ENCODE measurements at places on chromosomes 11 and 22.
A peak's percentile ranks its signal among the peaks of the same experiment; 100 is the strongest.

DNA sequence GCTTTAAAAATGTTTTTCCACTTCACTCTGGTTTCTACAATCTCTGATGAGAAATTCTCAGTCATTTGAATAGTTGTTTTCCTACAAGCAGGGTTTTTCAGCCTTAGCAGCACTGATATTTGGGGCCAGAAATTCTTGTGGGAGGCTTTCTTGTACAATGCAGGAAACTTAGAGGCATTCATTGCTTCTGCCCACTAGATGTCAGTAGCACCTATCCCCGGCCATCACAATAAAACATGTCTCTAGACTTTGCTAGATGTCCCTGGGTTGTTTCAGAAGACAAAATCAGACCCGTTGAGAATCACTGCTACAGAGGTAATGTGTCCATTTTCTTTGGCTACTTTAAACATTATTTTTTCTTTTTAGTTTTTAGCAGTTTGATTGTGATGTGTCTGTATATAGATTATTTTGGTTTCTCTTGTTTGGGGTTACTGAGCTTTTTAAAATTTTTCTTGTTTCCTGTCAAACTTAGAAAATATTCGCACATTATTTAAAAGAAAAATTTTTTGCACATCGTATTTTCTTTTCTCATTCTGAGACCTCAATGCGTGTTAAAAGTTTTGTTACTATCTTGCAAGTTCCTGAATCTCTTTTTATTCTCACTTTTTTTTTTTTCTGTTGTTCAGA lies 60.8 kb upstream of the CCDC179 start:
- no peaks in the 10 kb centered on the region for H3K36me3 ChIP-seq
- DNase-seq = peak; percentile 8
- H3K27ac ChIP-seq = no peak overlapping the region

DNA sequence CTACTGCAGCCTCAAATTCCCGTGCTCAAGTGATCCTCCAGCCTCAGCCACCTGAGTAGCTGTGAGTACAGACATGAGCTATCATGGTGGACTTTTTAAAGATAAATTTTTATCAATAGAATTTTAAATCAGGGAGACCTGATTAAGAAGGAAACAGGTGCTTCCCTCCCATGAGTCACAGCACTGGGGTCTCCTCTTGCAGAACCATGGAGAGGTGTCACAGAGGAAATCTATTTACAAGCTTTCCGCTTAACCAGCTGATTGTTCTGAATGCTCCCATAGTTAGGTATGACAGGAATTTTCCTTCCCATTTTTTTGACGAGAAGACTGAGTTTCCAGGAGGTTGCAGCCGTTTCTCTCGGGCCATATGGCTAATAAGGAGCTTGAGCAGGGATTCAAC lies 516.1 kb downstream of the MIAT start:
- no peak for DNase-seq
- no peaks in the 10 kb centered on the region for H3K4me1 ChIP-seq
- H3K27me3 ChIP-seq = no peaks in the 10 kb centered on the region

DNA sequence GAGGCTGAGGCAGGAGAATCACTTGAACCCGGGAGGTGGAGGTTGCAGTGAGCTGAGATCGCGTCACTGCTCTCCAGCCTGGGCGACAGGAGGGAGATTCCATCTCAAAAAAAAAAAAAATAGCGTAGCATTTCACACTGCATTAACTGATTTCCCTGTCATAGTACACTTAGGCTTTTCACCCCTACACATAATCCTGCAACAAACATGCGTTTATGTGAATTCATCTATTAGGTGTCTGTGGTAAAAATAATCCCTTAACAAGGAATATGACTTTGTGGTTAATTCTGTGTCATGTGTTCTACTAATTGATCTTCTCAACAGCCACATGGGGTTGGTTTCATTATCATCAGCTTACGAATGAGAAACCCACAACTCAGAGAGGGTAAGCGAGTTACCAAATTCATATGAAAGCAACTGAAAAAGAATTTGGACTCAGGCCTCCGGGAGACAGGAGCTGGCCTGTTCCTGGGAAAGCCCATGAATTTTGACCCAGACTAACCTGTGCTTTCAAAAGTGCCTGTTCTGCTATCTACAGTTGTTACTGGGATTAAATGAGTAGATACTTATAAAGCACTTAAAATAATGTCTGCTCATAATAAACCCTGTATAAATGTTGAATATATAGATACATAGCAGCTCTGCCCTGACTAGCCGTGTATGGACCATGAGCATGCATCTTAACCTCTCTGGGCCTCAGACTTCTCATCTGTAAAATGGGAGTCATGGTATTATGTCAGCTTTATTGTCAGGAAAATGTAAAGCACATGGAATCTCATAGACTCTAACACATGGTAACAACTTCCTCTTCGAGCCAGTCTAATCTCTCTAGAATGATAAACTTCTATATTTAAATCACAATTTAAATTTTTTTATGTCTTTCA lies 36.6 kb downstream of the KCNJ1 start:
- H3K27me3 ChIP-seq = no peaks in the 10 kb centered on the region
- H3K4me1 ChIP-seq = peaks cover 57% of the 10 kb centered on the region
- H3K27ac ChIP-seq = peak overlapping the region; percentile 78
- H3K36me3 ChIP-seq = no peaks in the 10 kb centered on the region
- H3K4me3 ChIP-seq = peak overlapping the region; percentile 26
- peak; percentile 38 for DNase-seq

DNA sequence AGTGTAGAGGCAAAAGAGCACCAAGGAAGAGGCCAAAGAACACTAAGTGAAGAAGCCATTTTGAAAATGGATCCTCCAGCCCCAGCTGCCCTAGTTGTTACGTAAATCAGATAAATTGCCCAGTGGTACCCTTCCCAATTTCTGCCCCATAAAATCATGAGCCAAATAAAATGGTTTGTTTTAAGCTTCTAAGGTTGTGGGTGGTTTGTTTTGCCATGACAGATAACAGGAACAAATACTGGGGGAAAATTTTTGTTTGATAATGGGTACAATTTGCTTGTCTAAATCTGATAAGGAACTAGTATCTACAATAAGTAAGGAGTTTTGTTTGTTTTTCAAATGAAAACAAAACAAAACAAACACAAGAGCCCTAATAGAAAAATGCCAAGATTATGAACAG lies 30.6 kb upstream of the HSD17B12 start:
- no peaks in the 10 kb centered on the region for H3K36me3 ChIP-seq
- H3K27ac ChIP-seq = no peak overlapping the region
- no peak overlapping the region for H3K4me3 ChIP-seq
- no peak for DNase-seq
- H3K4me1 ChIP-seq = peaks cover 2% of the 10 kb centered on the region
- H3K27me3 ChIP-seq = no peaks in the 10 kb centered on the region

- H3K27me3 ChIP-seq = no peaks in the 10 kb centered on the region
- H3K27ac ChIP-seq = peak within 1 kb of the TSS; percentile 92
- H3K36me3 ChIP-seq = peaks cover 32% of the 10 kb centered on the region
- H3K4me1 ChIP-seq = peaks cover 29% of the 10 kb centered on the region
Observed at GRCh38 chr22:50507421-50507990, at the start of gene LMF2. Gene LMF2, minus strand, starts transcription at chr22:50507702. Its CDS starts 27 bp downstream, at chr22:50507675.

DNA sequence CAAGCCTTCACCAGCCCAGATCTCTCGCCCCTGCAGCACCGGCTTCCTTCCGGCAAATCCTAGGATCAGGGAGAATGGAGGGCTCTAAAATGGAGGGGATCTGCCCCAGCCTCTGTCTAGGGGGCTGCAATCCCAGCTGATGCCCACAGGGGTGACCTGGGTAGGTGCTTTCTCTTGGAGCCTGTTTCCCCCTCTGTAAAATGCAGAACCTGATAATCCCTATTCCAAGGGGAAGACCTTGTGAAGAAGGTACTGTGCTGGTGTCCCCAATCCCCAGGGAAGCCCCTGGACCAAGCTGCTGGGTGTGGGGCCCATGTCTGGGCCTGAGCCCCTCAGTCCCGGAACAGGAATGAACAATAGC lies 2.8 kb downstream of the EMID1 start:
- no peaks in the 10 kb centered on the region for H3K36me3 ChIP-seq
- no peak overlapping the region for H3K4me3 ChIP-seq
- peaks cover 30% of the 10 kb centered on the region for H3K4me1 ChIP-seq
- no peak for DNase-seq
- H3K27ac ChIP-seq = no peak overlapping the region

- peaks cover 3% of the 10 kb centered on the region for H3K27me3 ChIP-seq
- no peak for DNase-seq
- H3K36me3 ChIP-seq = no peaks in the 10 kb centered on the region
- H3K4me1 ChIP-seq = no peaks in the 10 kb centered on the region
- no peak overlapping the region for H3K27ac ChIP-seq
- H3K4me3 ChIP-seq = no peak overlapping the region
Observed at GRCh38 chr11:128914216-128915148, 23.3 kb downstream of the KCNJ5 start.

- no peaks in the 10 kb centered on the region for H3K4me1 ChIP-seq
- DNase-seq = no peak
- H3K27ac ChIP-seq = no peak overlapping the region
- no peak overlapping the region for H3K4me3 ChIP-seq
- H3K36me3 ChIP-seq = no peaks in the 10 kb centered on the region
- peaks cover 2% of the 10 kb centered on the region for H3K27me3 ChIP-seq
Observed at GRCh38 chr11:114796954-114797721, 118.8 kb downstream of the NXPE2 start.

DNA sequence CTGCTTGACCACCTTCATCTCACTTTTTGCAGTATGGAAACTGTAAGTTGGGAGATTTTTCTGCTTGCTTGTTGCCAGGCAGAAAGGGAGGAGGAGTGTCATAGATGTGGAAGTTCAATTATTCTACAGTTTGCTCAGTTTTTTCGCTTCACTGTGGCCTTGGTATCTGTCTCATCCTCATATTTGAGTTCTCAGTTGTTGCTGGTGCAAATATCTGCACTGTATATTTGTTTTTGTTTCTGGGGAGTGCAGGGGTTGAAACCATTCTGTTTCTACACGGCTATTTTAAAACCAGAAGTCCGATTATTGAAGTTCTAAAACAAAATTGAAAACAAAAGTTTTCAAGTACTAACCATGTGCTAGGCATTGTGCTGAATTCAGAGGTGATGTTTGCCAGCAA lies 153.4 kb downstream of the JRKL start:
- H3K27ac ChIP-seq = no peak overlapping the region
- H3K27me3 ChIP-seq = no peaks in the 10 kb centered on the region
- DNase-seq = no peak
- no peaks in the 10 kb centered on the region for H3K4me1 ChIP-seq

DNA sequence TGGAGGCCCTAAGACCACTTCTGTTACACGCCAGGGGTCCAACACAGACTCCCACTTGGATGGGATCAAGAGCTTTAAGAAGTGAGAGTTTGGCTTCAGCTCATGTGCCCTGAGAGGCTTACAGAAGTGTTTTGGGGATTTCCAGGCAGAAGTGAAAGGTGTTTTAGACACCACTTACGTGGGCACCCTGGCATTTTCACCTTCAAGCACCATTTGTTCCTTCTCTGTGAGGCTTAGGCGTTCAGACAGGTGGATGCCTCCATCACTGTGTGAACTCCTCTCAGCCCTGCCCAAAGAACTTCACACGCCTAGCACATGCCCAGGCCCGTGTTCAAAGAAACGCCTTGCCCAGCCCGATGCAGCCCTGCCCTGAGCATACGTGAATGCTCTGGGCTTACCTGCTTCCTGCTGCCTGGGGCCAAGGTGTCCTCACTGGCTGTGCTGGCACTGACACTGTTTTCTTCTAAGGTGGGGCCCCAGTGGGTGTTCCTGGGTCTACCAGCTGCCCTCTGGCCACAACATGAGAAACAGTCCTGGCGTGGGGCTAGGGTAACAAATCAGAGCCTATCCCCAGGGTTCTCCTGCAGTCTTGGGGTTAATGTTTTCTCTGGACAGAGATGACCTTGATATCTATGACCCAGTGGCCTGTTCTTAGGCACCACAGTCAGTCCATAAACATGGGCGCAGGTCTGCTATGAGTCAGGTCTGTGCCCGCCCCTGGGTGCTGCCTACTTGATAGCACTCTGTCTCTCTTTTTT lies 34.0 kb downstream of the AMPD3 start:
- DNase-seq = peak; percentile 93
- no peak overlapping the region for H3K4me3 ChIP-seq
- H3K27ac ChIP-seq = peak overlapping the region; percentile 98
- peaks cover 34% of the 10 kb centered on the region for H3K4me1 ChIP-seq
- no peaks in the 10 kb centered on the region for H3K27me3 ChIP-seq
- peaks cover 2% of the 10 kb centered on the region for H3K36me3 ChIP-seq

- no peaks in the 10 kb centered on the region for H3K4me1 ChIP-seq
- peaks cover 3% of the 10 kb centered on the region for H3K27me3 ChIP-seq
- no peak for DNase-seq
- no peak overlapping the region for H3K4me3 ChIP-seq
- no peaks in the 10 kb centered on the region for H3K36me3 ChIP-seq
- no peak overlapping the region for H3K27ac ChIP-seq
Observed at GRCh38 chr22:49062802-49063544, 764.7 kb downstream of the BRD1 start.

DNA sequence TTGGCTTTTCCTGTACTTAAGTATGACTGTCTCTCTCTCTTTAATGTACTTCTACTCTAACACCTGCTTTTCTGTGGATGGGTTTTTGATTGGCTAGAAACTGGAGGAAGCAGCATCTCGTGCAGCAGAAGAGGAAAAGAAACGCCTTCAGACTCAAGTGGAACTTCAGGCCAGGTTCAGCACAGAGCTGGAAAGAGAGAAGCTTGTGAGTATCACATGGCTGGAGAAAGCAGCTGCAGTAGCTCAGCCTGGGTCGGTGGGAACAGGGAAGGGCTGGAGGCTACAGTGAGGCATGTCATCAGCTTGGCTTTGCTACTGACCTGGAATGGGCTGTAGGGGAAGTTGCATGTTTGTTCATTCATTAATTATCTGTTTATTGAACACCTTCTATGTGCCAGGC lies 74.2 kb downstream of the SWAP70 start:
- DNase-seq = peak; percentile 61
- no peak overlapping the region for H3K4me3 ChIP-seq
- peaks cover 62% of the 10 kb centered on the region for H3K4me1 ChIP-seq
- peaks cover 21% of the 10 kb centered on the region for H3K36me3 ChIP-seq
- H3K27me3 ChIP-seq = no peaks in the 10 kb centered on the region
- H3K27ac ChIP-seq = peak overlapping the region; percentile 70

DNA sequence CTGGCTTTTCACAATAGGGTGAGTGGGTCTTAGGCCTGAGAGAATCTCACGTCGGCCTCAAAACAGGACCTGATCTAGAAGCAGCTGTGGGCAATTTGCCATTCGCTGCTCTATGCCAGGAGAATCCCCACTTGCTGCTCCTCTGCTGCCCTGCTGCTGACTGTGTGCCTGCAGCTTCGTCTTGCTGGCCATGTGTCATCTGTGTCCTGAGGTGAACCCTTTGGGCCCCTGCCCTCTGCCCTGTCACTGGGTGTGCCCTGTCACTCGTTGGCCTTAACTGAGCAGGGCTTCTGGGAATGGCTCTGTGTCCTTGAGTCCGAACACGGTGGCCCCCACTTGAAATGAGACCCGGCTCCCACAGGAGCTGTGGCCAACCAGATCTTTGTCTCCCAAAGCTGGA lies 6.2 kb downstream of the NAA40 start:
- H3K27me3 ChIP-seq = no peaks in the 10 kb centered on the region
- H3K4me1 ChIP-seq = peaks cover 18% of the 10 kb centered on the region
- H3K27ac ChIP-seq = no peak overlapping the region
- DNase-seq = no peak
- no peak overlapping the region for H3K4me3 ChIP-seq

DNA sequence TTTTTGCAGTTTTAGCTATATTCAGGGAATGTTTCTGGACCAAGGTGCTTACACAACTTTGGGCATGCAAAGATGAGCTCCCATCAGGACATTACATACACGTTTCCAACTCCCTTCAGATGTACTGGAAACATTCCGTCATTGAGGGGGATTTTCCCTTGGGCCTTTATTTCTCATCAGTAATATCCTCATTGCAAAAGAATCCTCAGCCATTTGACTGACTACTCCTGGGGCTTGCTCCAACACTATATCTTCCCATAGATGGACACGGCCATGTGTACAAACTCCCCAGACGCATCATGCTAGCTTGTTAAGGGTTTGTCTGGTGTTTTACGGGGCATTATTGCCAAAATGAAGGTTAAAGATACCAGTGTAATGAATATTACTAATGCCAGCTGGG lies 59.3 kb upstream of the NUP160 start:
- no peak overlapping the region for H3K27ac ChIP-seq
- no peak for DNase-seq
- peaks cover 7% of the 10 kb centered on the region for H3K4me1 ChIP-seq
- H3K27me3 ChIP-seq = no peaks in the 10 kb centered on the region
- H3K36me3 ChIP-seq = no peaks in the 10 kb centered on the region
- no peak overlapping the region for H3K4me3 ChIP-seq

All from B cell (primary cell).